ENCODE measurements at places on chromosomes 11 and 22. TPM values are rescaled to one million over a fixed set of nuclear protein-coding genes. Genes with fewer than 3 reads are reported as not detected.

The IL17REL gene
- under 0.01 TPM for total RNA-seq

The KDELR3 gene
- 15.7 TPM for total RNA-seq

The GRM5 gene
- not detected for total RNA-seq

The MYRF gene
- total RNA-seq, result 0.20 TPM
